ENCODE measurements at places on chromosomes 7 and 10.

DNA sequence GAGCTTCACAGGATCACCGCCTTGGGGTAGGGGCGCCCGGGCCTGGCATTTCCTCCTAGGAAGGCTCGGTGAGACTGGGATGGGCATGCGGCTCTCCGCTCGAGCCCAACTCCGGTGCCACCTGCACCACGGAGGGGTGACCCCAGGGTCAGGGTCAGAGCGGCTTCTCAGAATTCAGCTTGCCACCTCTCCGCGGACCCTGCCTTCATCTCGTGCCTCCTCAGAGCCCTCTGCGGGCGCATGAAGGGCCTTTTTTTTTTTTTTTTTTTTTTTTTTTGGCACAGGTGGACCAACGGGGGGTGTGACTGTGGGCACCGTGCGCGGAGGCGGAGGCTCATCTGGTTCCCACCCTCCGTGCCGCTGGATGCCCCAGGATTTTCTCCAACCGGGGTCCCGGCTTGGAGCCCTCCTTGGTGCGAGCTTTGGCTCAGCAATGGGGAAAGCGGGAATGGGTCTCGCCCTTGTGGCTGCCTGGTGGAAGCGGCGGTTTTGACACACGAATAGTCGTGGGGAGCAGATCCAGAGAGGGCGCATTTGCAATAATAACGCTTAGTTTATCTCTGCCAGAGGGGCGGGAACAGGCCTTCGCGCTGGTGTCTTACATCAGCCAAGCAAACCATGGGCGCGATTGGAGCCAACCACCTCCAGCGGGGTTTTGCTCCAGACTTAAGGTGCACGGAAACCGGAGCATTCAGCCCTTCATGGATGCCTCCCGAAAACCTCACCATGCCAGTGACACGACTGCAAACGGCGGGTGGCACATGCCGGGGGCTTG lies 5.0 kb upstream of the TNRC18 start:
- peak; percentile 81 for DNase-seq

DNA sequence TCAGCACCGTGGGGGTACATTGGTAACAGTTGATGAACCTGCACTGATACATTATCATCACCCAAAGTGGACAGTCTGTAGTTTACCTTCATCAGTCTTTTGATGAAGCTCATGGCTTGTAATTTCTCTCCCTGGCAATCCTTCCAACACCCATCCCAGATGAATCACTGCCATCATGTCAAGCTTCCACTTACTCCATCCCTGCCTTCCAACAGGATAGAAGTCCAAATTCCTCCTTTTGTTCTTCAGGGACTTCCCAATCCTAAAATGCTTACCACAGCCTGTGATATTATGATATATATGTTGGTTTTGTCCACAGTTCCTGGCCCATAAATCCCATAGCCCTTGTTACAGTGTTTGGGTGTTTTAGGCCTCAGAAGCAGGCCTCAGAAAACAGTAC lies 16.1 kb downstream of the SNX10 start:
- no peak for DNase-seq

GRCh38 chr7:103391976-103392375 lies 44.5 kb downstream of the PSMC2 start:
- DNase-seq = no peak

DNA sequence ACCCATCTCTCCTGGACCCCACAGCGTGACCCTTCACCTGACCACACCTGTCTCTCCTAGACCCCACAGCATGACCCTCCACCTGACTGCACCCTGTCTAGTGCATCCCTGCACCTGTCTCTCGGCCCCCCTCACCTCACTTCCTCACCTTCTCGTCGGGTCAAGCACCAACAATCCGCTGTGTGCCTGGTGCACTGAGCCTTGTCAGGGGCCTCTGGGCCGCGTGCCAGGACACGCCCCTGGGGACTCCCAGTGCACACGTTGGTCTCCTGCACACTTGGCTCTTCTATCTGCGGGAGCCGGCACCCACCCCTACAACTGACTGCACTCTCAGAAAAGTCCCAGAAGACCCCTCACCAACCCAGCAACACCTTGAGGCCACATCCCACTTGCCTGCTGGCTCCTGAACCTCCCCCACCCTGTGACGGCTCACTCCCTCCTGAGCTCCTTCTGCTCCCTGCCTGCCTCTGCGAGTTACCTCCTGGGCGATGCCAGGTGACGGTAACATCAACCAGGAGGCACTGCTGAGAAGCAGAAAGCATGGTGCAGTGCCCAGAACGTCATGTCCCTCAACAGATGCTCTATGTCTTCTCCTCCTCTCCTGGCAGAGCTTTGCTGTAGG lies 147.6 kb downstream of the DIP2C start:
- DNase-seq = no peak

- peak; percentile 54 for DNase-seq
Observed at GRCh38 chr7:28596245-28596935, 184.1 kb downstream of the CREB5 start.

DNA sequence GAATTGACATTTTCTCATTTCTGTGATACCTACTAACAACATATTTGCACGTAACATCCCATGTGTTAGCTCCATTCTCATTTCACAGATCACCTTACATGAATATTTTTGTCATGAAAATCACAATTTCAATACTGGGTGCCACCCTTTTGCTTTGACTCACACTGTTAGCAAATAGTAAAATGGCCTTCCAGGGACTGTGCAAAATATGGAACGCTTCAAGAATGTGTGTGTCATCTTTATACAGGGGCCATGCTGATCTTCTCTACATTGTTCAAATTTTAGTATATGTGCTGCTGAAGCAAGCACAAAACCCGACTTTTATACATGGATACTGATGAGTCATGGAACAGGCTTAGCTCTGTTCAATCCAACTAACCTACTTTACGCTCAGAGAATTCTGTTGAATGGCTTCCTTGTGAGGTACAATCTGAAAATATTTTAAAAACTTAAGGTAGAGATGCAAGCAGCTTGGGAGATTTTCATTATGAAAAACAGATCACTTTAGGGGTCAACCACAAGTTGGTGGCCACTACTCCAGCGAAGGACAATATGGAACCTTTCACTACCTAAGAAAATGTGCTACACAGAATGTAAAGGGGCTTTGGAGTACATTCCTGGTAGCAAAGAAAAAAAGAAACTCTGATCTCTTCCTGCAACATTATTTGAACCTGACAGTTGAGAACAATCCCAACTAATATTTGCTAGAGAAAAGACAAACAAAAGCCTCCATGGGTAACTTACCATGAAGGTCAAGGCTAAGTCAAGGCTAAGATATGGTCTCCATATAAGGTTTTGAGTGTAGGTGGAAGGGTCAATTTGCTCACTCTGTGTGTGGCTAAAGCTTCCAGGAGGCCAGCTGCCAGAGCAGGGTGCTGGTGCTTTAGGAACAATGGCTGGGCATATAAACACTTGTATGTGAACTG lies 11.9 kb downstream of the ANKRD26 start:
- DNase-seq = no peak

- DNase-seq = no peak
Observed at GRCh38 chr7:99719996-99720769, 14.8 kb downstream of the CYP3A7 start.

DNA sequence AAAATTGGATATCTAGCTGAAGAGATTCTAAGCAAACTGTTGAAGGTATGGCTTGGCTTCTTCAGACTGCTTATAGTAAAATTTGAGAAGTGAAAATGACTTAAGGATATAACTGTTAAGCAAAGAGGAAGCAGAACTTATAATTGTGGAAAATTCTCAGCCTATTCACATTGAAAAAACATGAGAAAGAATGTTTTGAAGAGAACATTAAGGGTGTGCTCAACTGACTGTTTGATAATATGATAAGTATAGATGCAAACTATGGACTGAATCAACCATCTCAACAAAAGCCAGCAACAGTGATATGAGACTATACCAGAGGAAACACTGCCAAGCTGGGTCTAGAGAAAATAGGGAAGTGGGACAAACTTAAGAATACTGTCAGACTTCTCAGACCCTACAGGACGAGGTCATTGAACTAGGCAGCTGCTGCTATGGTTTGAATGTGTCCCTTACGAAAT lies 133.1 kb upstream of the PPP1R3A start:
- DNase-seq = no peak

DNA sequence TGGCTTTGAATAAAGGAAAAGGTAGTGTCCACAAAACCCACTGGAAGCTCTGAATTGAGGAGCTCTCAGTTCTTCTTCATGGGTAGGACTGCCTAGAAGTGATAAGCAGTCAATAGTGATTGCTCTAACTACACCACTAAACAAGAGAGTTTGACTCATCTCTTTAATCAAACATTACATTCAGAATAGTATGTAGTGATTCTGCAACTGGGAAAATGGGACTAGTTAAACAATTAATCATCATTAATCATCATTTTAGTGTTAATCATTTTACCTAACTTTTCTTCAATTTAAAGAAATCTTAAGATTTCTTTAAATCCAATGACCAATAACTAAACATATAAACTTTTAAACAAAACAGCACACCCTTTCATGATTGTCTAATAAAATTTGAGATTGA lies 484.0 kb upstream of the FZD8 start:
- DNase-seq = no peak

- no peak for DNase-seq
Observed at GRCh38 chr10:47107007-47107747, 192.8 kb upstream of the GDF10 start.

DNA sequence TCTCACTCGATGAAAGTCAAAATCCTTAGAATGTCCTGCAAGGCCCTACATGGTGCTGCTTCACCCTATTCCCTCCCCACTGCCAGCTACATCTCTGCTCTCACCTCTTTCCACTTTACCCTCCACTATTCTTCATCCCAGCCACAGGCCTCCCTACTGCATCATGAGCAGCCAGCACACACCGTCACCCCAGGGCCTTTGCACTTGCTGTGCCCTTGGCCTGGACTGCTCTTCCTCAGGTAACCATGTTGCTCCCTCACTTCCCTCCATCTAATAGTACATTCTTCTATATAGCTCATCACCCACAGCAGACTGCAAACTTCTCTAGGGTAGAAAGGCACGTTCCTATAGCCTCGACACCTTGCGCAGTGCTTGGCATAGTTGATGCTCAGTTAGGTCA lies 167.7 kb downstream of the SH3PXD2A start:
- no peak for DNase-seq

DNA sequence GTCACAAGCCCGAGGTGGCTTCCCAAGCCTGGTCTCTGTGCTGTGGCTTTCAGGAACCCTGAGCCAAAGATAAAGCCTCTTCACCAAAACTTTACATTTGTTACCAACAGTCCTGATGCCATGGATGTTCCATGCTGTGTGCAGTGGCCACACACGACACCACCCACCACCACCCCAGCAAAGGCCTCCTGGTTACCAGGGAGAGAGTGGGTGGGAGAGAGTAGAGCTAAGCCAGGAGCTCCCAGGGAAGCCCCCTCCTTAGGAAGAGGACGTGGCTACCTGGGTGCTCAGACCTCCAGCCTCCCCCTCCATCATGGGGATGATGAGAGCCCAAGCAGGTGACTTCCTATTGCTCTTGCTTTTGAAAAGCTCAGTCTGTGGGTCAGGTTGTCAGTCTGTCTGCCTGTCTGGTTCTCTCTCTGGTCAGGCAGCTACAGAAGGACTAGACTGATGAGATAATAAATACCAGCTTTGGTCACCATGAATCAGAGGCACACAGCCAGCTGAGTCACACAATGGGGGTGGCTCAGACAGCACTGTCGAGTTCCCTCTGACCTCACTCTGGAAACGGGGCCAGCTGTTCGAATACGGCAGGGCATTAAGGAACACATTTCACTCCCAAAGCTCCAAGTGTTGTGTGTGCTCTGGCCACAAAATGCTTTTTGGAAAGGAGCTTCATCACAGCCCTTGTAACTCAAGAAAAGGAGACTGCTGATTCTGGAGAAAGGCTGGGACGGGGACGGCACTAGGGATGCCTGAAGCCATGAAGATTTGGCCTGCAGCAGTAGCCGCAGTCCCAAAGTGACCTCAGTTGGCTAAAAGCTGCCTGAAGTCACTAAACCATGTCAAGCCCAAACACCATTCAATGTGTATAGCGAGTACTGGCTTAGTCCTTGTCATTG lies 166.0 kb downstream of the FANK1 start:
- DNase-seq = peak; percentile 94

- DNase-seq = peak; percentile 64
Observed at GRCh38 chr10:126972635-126973414, 67.6 kb downstream of the DOCK1 start.

DNA sequence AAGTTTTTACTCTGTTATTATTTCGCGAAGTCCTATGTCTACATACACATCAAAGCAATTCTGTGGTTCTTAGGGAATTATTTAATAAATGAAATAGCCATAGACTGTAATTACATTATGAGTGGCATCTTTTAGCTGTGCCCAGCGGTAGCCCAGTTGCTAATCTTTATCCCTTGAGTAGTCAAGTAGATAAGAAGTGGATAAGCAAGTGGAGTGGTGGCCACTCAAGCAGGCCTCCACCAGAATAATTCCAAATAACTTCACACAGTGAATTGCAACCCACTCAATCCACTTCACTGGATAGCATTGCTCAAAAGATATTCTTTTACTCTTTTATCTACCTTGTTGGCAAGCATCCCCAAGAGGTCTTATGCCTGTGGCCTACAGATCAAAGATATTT lies 349.7 kb downstream of the AUTS2 start:
- DNase-seq = no peak

GRCh38 chr10:75703191-75703854 lies 271.9 kb downstream of the LRMDA start:
- DNase-seq = no peak

DNA sequence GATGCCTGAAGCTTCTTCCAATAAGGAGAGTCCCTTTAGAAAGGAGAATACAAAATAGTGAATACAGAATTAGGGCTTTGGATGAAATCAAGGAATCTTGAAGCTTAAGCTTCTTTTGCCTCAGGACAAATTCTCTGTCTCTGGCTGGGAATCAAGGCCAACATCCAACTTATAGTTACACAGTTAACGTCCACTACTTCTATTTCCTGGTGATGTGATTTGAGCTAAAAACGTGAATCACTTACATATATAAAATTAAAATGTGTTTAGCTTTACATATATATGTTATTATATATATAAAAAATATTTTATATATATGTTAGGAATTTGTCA lies 11.4 kb upstream of the INPP5F start:
- no peak for DNase-seq

- DNase-seq = no peak
Observed at GRCh38 chr7:97272237-97272975, 154.9 kb downstream of the SDHAF3 start.

GRCh38 chr7:78490524-78490923 lies 692.0 kb downstream of the PHTF2 start:
- DNase-seq = no peak

GRCh38 chr10:63374991-63375390 lies 90.8 kb downstream of the JMJD1C start:
- no peak for DNase-seq

- DNase-seq = no peak
Observed at GRCh38 chr7:69062020-69062765, 536.1 kb upstream of the AUTS2 start.

DNA sequence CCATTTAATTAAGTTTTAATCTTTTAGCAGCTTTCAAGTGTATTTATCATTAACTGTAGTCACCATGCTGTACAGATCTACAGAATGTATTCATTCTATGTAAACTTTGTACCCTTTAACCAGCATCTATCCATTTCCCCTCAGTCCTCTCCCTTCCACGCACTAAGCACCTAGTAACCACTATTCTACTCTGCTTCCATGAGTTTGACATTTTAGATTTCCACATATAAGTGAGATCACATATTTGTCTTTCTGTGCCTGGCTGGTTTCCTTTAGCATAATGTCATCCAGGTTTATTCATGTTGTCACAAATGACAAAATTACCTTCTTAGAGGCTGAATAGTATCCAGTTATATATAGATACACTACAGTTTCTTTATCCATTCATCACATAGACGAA lies 79.7 kb downstream of the BTAF1 start:
- DNase-seq = no peak

GRCh38 chr10:14860791-14861190 lies 17.9 kb upstream of the SUV39H2 start:
- no peak for DNase-seq

GRCh38 chr10:111034598-111035310 lies 42.1 kb upstream of the ADRA2A start:
- DNase-seq = no peak
